Posterior vena cava (tissue), 2 donors: ENCODE measurements at places on chromosomes 2 and 18. TPM values are rescaled to one million over a fixed set of nuclear protein-coding genes. Genes with fewer than 3 reads are reported as not detected.

TEX44 gene
- total RNA-seq = not detected

DNA sequence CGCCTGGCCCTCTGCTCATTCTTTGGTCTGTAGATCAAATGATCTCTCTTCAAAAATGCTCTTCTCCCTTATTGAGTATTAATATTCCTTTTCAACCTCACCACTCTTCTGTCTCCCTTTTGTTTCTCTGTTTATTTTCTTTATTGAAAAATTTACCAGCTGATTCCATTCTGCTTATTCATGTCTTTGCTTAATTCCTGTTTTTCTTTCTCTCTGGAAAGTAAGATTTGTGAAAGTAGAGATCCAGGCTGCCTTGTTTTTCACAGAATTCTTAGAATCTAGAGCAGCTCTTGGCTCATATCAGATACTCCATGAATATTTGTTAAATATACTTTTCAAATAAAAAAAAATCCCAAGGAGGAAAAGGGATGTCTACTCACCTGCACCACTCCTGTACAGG lies 157.0 kb downstream of the DOCK10 start:
- no peak for DNase-seq

GRCh38 chr18:62280786-62281185 lies 44.3 kb upstream of the TNFRSF11A start:
- no peak for DNase-seq

ZSWIM2 gene
- total RNA-seq = not detected

DNA sequence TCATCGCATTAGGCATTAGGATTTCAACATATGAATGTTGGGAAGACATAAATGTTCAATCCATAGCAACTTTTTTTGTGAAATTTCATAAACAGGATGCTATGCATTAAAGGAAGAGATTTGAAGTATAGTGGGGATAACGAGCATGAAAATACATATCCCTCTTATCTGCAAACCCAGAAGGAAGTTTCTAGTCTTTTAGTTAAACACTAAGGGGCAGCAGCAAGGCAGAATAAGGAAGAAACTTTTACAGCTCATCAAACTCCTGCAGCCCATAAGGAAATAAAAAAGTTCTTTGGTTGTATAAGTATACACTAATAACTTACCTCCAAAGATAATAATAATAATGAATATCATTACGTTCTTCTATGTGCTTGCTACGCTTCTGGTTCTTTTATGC lies 81.5 kb downstream of the CD226 start:
- DNase-seq = no peak

- peak; percentile 63 for DNase-seq
Measured at GRCh38 chr2:121202541-121203310, 82.3 kb downstream of the TFCP2L1 start.

DNA sequence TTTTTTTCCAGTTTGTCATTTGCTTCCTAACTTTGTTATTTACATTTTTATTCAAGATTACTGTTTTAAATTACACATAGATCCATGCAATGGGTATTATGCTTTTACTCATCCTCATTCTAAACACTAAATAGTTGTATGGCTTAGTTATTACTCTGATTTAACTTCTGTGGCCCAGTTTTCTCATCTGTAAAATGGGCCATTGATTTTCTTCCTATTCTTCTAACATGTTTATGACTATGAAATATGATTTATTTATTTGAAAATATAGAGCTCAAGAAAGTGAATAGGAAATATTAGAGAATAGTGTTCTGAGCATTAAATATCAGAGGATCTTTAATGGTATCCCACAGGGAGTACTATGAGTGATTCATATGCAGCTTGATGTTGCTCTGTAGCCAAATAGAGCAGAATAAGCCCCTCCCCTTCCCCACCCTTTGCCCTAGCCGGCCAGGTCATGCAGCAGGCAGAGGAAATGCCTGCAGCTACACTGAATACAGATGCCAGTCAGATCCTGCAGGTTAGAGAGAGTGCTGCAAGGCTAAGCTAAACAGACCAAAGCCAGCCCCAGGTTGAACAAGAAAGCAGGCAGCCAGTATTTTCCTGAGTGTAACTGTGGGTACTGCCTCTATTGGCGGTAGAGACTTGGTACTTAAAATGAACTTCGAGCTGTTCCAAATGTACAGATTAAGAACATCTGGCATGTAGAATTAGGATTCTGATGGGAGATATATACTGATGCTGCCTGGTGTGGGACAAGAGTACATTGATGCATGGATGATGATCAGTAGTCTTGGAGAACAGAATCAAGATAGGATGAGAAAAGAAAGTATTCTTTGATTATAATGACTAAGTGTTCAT lies 11.7 kb upstream of the ACYP2 start:
- no peak for DNase-seq

GRCh38 chr2:97645112-97645694 lies 659 bp upstream of the COX5B start:
- no peak for DNase-seq

CNDP2 gene
- total RNA-seq = 73.5 TPM

GRCh38 chr18:34661464-34662087 lies 48.5 kb upstream of the DTNA start:
- no peak for DNase-seq

NPHP1 gene
- 7.9 TPM for total RNA-seq

TRIM54 gene
- 0.32 TPM for total RNA-seq

DNA sequence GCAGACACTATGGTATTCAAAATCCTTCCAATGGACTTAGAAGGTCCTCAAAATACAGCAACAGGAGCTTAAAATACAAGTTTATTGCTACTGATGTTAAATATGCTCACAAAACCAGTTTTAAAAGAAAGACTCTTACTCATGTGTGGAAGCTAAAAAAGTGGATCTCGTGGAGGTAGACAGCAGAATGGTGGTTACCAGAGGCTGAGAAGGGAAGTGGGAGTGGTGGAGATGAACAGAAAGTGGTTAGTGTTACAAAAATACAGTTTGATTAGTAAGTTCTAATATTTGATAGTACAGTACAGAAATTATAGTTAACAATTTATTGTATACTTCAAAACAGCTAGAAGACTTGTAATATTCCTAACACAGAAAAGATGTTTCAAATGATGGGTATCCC lies 12.1 kb downstream of the ADAM17 start:
- no peak for DNase-seq

ESPNL gene
- total RNA-seq = 3.0 TPM

DNA sequence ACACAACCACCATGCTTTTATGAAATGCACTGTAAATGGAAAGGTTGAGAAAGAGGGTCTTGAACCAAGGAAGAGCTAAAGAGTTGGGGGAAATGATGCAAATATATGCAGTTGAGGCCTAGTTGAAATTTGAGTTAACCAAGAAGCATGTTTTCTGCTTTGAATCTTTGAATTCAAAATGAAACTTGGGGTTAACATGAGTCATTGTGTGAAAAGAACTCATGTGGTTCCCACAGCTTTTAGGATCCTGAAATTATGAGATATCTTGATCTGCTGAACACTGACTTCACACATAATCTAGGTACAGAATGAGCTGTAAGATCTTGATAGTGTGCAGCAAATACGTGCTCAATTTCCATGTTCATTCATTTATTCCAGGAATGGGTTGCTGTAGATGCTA lies 422.9 kb upstream of the TRIB2 start:
- DNase-seq = no peak

DNA sequence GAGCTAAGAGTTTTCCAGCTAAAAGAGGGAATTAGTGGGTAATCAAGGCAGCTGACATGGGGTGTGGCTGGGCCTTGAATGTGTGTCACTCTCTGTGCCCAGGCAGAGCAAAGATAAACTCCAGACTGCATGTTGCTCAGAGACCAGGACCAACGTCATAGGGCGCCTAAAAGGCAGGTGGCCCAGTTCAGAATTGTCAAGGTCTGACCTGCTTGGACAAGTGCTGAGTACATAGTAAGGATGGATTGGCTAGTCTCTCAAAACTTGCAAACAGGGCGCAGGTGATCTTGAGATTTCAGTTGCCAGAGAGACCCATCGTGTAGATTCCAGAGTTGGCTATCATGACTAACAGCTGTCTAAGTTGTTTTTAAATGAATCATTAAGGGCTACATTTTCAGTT lies 19.0 kb downstream of the CLUL1 start:
- DNase-seq = no peak

DNA sequence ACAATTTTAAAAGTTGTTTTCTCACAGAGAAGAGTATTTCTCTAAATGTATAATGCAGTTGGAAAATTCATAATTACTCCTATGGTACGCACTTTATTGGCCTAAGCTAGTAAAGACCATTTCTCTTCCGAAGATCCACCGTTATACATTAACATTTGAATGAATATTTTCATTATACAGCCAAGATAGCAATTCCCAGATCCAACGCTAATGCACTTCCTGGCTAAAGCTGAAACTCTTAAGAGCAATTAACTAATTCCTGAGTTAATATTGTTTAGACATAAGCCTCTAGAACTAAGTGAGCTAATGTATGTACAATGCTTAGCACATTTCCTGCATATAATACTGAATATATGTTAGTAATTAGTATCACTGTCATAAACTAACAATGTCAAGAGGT lies 56.2 kb downstream of the PDK1 start:
- DNase-seq = no peak

TMEFF2 gene
- 0.19 TPM for total RNA-seq

- no peak for DNase-seq
Measured at GRCh38 chr2:229475778-229476177, 204.7 kb upstream of the PID1 start.

GRCh38 chr18:10054366-10054765 lies 140.6 kb downstream of the VAPA start:
- no peak for DNase-seq

DNA sequence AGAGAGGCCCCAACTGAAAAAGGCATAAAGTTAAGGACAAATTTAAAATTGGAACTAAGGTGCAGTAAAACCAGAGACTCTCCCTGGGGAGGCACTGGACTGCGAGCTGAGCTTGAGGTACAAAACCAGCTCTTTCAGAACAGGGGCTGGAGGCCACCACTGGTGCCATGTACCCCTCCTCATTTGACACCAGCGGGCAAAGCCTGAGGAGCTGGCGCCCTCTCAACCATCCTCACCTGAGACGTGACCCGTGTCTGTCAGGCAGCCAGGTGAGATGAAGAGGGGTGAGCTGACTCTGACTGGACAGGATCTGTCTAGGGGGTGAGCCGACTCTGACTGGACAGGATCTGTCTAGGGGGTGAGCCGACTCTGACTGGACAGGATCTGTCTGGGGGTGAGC lies 68.5 kb downstream of the TMEM18 start:
- peak; percentile 58 for DNase-seq

GRCh38 chr2:42169874-42170521 lies 845 bp downstream of the EML4 start:
- DNase-seq = no peak

SPATA3 gene
- not detected for total RNA-seq

DNA sequence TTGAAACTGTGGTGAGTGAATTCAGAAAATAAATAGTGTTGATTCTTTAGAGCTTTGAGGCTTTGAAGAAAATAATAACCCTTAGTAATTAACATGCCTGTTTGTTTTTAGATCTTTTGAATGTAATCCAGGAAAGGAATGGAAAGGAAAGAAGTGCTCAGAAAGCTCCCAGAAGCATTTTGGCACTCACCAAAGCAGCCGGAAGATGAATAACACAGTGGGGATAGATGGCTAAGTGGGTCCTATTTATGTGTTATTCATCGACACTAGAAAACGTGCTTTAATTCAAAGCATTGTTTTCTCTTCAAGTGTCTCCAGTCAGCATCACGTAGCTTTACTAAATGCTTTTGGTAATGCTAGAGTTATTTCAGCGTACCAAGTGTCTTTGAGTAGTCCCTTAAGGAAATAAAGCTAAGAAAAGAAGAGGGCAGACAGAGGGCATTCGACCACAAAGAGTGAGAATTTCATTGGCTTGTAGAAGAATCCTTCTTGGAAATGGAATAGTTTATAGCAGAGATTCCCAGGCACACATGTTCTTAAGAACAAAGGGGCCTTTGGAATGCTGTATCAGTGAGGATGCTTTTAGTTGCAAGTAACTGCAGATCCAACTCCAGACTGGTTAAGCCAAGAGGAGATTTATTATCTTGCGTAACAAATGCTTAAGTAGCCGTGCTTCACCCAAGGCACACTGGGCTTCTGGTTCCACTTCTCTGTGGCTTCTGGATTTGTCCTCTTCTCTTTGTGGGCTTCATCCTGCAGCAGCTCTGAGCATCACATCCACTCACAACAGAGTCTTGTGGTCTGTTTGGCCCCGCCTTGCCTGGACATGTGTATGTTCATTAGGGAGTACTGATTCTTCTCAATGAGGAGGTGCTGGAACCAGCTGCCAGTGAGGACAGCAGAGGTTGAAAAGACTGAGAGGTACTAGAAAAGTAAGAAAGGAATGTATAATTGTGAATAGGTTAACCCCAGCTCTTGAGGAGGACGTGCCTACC lies 63.6 kb upstream of the LTBP1 start:
- no peak for DNase-seq

MORN2 gene
- 14.9 TPM for total RNA-seq

GRCh38 chr2:238875471-238876231 lies 27.8 kb downstream of the TWIST2 start:
- DNase-seq = peak; percentile 81

C2orf66 gene
- total RNA-seq = not detected

DNA sequence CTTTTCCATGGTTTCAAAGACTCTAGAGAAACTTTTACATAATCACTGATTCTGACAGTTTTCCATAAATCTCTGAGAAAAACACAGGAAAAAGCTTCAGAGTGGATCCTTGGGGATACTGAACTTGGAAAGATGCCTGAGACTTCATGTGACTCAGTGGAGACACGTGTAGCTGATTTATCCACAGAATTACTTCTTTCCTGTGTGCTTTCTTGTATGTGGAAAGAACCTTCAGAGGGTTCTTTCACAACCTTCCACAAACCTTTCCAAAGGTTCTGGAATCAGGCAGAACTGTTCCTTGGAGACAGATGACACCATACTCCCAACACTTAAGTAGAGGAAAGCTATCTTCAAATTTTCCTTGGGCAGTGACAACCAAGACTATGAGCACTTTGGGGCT lies 207.2 kb downstream of the RND3 start:
- no peak for DNase-seq

GRCh38 chr2:197215748-197216360 lies 94.7 kb downstream of the ANKRD44 start:
- DNase-seq = no peak

GRCh38 chr2:151623631-151624030 lies 110.6 kb downstream of the NEB start:
- DNase-seq = no peak

- no peak for DNase-seq
Measured at GRCh38 chr2:167790189-167790588, 457.2 kb downstream of the STK39 start.

DNA sequence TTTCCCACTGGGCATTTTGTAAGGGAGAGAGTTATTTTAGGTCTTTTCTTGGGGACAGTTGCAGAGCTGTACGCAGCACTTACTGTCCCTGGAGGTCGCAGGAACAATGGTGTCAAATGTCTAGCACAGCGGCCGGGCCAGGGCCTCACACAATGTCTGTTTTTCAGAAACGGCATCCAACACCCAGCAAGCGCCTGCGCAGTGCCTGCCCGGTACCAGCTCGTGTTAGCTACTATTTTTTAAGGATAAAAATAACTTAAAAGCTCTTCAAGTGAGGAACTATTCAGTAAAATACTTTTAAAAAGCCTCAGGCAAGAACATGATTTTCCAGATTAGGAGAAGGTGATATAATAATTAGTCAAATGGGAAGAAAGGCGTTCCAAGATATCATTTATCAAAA lies 90.0 kb downstream of the MBP start:
- DNase-seq = peak; percentile 61

GRCh38 chr18:36335476-36336279 lies 38.2 kb downstream of the FHOD3 start:
- no peak for DNase-seq
